ENCODE measurements at places on chromosomes 3 and 15.

GRCh38 chr3:98893740-98894139, 7.8 kb downstream of the DCBLD2 start:
- no peak for DNase-seq

- DNase-seq: no peak
Measured at GRCh38 chr3:4406746-4407568, 60.1 kb downstream of the SUMF1 start.

DNA sequence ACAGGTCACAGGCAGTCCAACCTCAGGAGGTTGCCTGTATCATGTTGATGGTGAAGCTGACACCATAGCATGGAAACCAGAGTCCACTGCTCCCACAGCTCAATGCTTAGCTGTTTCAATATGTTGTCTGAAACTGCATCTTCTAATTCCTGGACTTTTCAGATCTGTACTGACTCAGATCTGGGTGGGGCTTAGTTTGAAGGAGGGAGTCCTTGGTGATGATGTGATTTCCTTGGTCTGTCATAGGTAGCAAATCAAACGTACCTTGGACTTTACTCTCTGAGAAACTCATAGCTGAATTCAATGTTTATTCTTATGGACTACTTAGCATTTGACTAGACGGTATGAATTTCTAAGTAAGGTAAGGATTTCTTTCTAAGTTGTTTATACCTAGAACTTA, at the start of gene HHLA2:
TSS of gene HHLA2 (plus strand) at position 310 of the 400 bp plus-strand sequence. CDS start 55,266 bp downstream, outside the sequence.
- no peak for DNase-seq

DNA sequence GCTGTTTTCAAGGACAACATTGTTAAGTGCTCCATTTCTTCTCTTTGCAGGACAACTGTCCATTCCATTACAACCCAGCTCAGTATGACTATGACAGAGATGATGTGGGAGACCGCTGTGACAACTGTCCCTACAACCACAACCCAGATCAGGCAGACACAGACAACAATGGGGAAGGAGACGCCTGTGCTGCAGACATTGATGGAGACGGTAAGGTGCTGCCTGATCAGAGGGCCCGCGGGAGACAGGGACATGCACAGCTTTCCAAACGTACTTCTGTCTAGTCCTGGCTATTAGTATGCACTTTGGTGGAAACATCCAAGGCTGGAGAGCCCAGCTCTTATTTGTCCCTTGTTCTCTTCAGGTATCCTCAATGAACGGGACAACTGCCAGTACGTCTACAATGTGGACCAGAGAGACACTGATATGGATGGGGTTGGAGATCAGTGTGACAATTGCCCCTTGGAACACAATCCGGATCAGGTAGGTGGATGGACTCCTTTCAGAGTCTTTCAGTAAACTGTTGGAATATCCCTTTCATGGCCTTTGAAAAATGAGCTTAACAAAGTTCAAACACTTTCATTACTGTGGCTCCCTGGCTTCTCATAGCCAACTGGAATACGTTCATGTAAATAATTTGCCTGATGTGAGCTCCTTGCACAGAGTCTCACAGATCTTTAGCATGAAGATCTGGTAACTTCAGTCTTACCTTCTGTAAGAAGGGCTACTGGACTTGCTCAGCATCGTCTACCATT, 10.4 kb downstream of the THBS1 start:
- DNase-seq: no peak

GRCh38 chr3:77259694-77260093, 219.8 kb downstream of the ROBO2 start:
- DNase-seq: no peak

DNA sequence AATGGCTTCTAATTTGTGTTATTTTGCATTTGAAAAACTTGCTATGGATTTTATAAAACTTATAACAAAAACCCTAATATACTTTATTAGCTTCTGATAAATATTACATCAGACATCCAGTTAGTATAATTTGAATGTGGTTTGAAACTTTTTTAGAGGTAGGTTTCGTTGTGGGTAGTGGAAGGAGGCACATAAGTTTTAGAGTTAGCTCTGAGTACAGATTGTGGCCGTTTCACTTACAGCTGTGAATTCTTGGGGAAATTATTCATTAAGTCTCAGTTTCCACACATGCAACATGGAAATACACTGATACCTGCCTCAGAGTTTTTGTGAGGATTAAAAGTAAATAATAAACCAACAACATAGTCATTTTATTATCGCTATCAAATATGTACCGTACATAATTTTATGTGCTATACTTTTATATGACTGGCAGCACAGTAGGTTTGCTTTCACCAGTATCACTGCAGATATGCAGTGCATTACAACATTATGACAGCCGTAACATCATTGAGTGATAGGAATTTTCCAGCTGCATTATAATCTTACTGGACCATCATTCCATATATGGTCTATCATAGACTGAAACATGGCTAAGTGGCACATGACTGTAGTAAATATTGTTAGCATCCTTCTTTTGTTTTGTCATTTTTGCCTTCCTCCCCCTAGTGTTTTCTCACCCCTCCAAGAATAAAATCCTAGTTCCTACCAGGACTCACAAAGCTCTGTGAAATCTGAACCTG, 175.6 kb downstream of the AKAP13 start:
- DNase-seq: no peak

DNA sequence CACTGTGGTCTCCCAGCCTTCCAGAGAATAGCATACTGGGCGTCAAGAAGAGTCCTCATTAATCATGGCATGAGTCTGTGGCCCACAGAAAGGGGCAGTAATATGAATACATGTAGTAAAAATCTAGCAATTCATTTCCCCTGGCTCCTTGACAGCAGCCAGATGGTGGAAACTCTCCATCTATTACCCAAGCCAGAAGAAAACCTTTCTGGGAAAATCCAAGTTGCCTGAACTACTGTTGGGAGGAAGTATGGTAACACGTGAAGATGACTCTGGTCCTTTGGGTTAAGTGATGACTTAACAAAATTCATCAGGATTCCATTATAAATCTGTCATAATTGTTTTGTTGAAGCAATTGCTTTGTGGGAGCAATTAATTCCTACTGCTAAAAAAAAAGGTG, 530.5 kb downstream of the FHIT start:
- no peak for DNase-seq

DNA sequence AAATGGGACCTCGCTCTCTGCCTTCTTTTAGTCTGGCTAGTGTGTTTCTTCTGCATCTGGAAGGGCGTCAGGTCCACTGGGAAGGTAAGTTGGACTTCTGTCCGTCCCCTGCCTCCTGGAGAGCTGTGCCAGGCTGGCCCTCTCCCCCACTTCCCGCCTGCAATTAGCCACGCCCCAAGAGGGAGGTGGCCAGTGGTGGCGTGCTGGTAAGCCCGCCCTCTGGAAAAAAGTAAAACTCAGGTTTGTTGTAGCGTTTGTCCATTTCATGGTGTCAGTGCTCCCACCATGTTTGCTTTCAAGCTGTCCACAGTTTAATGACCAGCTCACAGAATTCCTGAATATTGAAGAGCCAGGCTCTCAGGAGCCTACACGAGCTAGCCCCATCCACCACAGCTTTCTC, 55.6 kb downstream of the SLC6A6 start:
- no peak for DNase-seq

- no peak for DNase-seq
Measured at GRCh38 chr3:14857506-14857905, 38.7 kb downstream of the FGD5 start.

- DNase-seq: peak; percentile 23
Measured at GRCh38 chr3:57557085-57557537, 1.0 kb downstream of the PDE12 start.

- no peak for DNase-seq
Measured at GRCh38 chr3:149115114-149115513, 14.3 kb upstream of the HPS3 start.

DNA sequence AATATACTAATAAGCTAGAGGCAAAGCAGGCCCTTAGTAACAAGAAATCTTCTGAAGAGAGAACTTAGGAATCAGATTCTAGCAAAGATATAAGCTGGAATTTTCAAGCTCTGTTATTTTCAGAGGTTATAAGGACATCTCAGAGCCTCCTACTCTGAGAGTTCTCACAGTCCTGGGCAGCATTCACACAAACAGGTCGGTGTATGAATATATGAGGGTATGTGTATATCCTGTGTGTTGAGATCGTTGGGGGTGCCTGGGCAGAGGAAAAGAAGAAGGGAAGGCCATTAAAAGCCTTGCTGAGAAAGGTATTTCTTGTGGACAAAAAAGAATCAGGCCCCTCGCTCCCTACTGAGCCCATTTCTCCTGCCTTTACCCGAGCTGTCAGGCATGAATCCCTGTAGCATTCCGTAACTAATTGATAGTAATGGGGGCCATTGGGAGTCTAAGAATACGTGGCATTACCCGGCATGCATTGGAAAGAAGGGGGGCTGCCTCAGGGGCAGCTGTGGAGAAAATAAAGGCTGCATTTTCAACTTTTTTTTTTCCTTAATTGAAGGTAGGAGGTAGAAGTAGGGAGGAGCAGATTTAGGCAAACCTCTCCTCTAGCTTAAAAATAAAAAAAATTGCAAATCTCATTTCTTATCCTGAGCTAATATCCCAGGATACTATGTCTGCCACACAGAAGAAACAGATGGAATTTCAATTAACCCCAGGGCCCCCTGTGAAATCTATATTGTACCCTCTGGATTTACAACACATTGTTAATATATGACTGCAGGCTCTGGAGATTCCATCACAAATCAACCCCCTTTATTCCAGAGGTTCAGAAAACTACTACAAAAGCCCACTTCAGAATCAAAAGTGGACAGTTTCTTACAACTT, 103.8 kb downstream of the GTPBP8 start:
- no peak for DNase-seq

- DNase-seq: no peak
Measured at GRCh38 chr3:32281570-32282106, 43.2 kb downstream of the CMTM8 start.

GRCh38 chr15:65918945-65919344, 49.7 kb downstream of the RAB11A start:
- no peak for DNase-seq

- DNase-seq: no peak
Measured at GRCh38 chr15:50904211-50904610, 4.3 kb upstream of the AP4E1 start.

DNA sequence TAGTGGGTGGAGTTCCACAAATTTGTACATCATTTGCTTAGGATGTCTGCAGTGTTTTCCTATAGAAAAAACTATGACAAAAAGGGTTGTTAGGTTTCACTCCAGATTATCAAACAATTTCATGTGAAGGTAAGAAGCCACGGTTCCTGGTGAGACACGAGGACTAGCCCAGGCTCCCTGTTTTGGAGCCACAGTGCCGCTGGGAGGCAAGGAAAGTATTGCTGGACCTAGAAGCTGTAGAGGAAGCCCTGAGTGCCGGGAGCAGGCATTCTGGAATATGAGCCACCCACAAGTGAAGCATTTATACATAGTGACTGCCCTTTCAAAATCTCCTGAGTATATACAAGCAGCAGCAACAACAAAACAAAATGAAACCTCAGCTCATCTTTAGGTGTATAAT, 142.0 kb downstream of the GABRB3 start:
- no peak for DNase-seq

DNA sequence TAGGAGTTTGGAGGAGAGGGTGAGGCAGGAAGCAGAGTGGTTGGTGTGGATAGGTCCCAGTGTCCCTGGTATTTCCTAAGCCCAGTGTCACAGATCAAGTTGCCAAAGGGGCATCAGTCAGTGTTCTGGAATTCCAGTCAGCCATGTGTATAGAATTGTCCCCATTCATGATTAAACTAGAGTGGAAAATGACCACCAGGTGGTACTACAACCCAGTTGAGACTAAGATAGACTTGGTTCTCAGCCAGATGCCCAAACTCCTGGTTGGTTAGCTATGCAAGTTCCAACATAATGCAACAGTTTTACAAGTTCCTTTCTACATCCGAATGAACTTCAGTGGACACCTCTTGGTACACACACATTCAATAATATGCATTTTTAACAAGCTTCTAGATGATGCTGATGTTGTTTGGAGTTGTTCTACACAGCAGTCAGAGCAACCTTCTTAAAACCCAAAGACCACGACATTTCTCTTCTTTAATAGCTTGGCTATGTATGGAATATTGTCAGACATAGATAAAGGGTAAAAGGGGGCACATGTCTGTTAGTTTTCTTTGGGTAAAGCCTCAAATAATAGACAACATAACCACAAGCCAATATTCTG, 8.4 kb upstream of the ATR start:
- no peak for DNase-seq

DNA sequence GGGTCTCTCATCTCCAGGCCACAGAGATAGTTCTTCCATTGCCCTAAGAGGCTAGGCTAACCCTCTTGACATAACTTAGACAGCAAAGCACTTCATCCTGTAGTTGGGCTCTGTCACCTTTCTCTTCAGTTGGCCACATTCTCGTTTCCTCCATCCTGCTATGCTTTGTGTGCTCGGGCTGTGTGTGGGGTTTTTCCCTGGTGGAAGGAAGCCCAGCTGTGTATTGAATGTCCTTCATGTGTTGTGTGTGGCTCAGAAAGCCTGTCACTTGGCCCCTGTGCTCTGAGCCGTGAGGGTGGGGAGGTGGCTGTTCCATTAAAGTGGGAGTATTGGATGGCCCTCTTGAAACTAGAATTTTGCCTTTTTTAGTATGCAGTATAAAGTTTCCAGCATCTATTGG, 8.8 kb upstream of the EXOG start:
- no peak for DNase-seq

DNA sequence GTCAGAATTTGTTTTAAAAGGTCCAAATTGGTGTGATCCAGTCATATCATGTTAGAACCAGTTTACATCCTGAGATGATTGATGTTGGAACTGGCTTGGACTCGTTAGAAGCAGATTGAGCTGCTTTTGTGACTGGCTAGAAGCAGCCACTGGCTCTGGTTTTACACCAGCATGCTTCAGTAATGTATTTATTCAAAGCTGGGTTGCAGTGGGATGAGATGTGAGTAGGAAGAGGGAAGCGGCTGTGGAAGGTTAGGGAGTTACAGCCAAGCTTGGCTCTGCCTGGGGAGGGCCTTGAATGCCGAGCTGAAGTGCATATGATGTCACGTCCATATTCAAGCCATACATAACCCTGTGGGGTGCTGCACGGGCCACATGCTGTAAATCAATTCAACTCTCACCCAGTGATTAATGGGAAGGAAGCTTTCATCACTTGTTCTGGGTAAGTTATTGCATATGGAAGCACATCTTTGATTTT, 104.0 kb upstream of the SMAD3 start:
- DNase-seq: no peak

DNA sequence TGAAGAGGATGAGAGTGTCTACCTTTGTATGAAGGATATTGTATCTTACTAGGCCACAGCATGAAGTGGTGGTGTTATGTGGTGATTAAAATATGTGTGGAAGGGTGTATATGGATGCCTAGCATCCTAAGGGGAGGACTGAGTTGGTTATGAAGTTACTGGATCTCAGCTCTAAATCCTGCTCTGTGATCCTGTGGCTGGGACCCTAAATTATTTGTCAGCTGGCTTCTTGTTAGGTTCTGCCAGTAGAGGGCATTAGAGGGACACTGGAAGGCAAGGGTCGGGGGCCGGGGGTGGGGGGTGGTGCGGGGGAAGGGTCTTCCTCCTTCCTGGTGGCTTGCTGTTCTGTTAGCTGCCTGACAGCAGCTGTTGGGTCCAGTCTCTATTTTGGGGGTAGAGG, 34.9 kb downstream of the MORF4L1 start:
- DNase-seq: no peak

GRCh38 chr3:150623945-150624344, 20.8 kb downstream of the SELENOT start:
- no peak for DNase-seq

Data from CD4-positive, alpha-beta T cell (primary cell).